ENCODE measurements at places on chromosomes 3 and 15.

- DNase-seq: no peak
These were observed 675.6 kb downstream of the GRM7 start for GRCh38 chr3:7536510-7536909.

DNA sequence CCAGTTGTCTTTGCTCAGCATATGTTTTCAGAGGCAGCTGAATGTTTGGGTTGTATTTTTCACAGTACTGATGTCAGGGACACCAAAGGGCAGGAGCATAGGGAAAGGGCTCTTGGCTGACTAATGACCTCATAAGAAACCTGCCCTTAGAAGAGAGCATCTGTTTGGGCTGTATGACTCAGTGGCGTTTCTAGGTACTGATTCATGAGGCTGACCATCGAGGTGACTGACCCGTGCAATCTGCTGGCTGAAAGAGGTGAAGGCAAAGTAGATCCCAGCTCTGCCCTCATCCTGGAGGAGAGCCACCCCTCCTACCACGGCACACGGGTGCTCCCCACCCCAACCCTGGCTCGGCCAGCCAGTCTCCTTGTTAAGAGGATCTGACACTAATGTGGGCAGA is 8.3 kb downstream of the LMCD1 start:
- no peak for DNase-seq

DNA sequence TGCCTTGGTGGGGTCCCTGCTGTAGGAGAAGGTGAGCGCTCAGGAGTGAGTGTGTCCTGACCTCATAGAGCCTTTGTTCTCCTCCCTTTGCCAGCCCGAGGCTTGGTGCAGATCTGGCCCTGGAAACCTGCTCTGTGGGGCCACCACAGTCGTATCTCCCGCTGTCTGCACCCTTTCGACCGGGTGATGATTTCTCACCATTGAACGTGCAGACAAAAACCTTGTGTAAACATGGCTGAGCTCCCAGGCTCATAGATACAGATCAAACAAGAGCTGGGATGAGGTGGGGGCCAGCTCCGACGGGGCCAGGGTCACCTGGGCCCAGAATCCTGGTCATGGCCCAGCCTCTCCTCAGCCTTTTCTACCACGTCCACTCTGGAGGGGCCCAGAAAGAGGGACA is 34.6 kb upstream of the ESYT3 start:
- DNase-seq: no peak

DNA sequence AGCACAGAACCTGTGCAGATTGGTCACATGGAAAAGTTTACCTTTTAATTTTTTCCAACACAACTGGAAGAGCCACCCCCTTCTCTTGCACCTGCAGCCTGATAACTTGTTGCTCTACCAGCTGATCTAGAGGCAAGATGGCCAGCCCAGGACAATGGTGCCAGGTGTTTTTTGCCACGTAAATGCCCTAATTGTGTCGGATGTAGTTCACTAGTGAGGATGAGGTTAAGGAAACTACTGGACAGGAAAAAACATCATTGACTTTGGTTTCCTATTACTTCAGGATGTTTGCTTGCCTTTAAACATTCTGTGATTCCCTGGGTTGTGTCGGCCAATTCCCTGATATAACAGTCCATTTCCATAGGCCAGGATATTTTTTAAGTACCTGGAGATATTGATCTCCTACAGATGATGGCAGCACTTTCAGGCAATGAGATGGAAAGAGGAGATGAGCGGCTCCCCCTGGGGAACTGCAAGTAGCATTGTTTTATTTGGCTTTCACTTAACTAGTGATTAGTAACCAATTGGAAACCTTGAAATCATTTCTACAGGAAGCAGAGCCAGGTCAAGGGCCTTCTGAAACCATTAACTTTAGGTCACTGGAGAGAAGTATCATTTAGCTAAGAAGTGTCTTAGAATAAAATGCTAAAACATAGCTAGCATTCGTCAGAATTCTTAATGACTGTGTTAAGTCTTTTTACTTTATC is 72.5 kb downstream of the OSBPL10 start:
- no peak for DNase-seq

DNA sequence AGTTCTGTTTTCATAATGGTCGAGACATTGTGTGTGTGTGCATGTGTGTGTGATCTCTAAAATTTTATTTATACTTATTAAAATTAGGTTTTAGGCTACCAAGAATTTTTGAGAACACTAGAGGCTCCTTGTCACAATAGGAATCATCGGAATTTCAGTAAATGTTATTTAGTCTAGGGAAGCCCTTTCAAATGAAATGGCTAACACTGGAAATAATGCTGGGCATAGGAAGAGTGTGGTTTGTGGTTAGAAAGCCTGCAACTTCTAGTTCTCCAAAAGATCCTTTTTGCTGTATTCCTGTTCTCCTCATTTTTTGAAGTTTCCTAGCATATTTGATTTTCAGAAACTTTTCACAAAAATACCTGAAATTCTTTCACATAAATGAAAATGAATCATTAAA is 92.5 kb upstream of the MBNL1 start:
- no peak for DNase-seq
